Epithelial cell of proximal tubule (primary cell): ENCODE measurements at places on chromosomes 3 and 15. TPM values are rescaled to one million over a fixed set of nuclear protein-coding genes. Genes with fewer than 3 reads are reported as not detected.

The PLA2G4D gene
- total RNA-seq: not detected in 2 replicates

The BTLA gene
- total RNA-seq: not detected in 2 replicates

The NAA50 gene
- total RNA-seq: 135 and 161 TPM in 2 replicates

The CLRN1 gene
- not detected in 2 replicates for total RNA-seq

The TOPAZ1 gene
- not detected in 2 replicates for total RNA-seq

The ACVR2B gene
- 4.4 and 8.0 TPM in 2 replicates for total RNA-seq

The PLA1A gene
- 0.14 and 0.52 TPM in 2 replicates for total RNA-seq
